ENCODE measurements at places on chromosomes 7 and 10. TPM values are rescaled to one million over a fixed set of nuclear protein-coding genes. Genes with fewer than 3 reads are reported as not detected.

CUL1 gene
- total RNA-seq = 61.4 TPM

VSTM4 gene
- total RNA-seq = 0.50 TPM

AUTS2 gene
- 2.7 TPM for total RNA-seq

LRRC17 gene
- total RNA-seq = not detected

MLLT10 gene
- 30.8 TPM for total RNA-seq

NKX1-2 gene
- 0.06 TPM for total RNA-seq

PHF14 gene
- 22.6 TPM for total RNA-seq

LRIT1 gene
- total RNA-seq = not detected

CACNB2 gene
- total RNA-seq = not detected

All from A549 treated with GW870086 at 1 μM for 4 hours (cell line).